ENCODE measurements at places on chromosomes 3 and 15. TPM values are rescaled to one million over a fixed set of nuclear protein-coding genes. Genes with fewer than 3 reads are reported as not detected.
A peak's percentile ranks its signal among the peaks of the same experiment; 100 is the strongest.

Gene NLGN1
- 0.03 TPM for total RNA-seq

DNA sequence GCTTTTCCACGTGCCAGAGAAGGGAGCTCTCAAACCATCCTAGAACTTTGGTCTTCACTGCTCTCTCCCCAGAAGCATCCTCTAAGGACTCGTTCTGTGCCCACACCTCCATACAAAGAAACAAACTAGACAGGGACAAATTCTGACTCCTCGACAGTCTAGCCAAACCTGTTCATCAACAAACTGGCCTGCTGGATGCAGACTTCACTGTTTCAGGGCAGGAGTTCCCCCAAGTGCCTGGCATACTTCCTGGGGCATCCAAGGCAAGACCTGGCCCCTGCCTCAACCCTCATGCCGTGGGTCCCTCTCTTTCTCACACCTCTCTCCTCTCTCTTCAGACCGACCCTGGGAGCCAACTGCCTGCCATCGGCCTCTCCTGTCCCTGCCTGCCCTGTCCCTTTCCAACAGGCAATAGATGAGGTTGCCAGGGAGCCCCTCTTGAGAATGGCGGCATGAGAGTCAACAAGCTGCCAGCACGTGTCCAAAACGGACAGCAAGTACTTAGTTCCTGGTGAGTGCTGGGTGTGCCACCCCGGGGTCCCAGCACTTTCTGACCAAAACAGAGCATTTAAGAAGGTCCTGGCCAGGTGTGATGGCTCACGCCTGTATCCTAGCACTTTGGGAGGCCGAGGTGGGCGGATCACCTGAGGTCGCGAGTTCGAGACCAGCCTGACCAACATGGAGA is 79.1 kb upstream of the HES1 start:
- no peaks in the 10 kb centered on the region for H3K36me3 ChIP-seq

- H3K27ac ChIP-seq, result no peak overlapping the region
- no peaks in the 10 kb centered on the region for H3K4me1 ChIP-seq
- H3K4me3 ChIP-seq, result no peak overlapping the region
- no peak for DNase-seq
- no peaks in the 10 kb centered on the region for H3K27me3 ChIP-seq
Measured at GRCh38 chr3:95302044-95302443, 1239.2 kb downstream of the NSUN3 start.

DNA sequence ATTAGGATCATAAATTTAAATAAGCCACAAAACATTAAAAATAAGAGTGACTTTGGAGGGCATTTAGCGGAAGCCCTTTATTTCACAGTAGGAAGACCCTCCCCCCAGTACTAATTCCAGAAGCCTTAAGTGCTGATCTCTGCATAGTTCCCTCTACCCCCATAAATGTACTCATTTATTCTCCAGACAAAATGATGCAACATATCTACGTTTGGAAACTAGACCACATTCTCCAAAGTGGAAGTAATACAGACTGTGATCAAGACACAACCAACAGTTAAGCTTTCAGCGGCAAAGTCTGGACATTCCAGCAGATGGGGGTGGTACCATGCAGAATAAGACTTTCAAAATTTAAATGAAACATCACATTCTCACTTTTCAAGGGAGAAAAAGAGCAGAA is 44.8 kb upstream of the RPS17 start:
- no peak overlapping the region for H3K4me3 ChIP-seq
- H3K27me3 ChIP-seq, result no peaks in the 10 kb centered on the region
- DNase-seq, result no peak
- H3K36me3 ChIP-seq, result no peaks in the 10 kb centered on the region
- no peaks in the 10 kb centered on the region for H3K4me1 ChIP-seq

Gene ANXA2
- 191 TPM for total RNA-seq

Gene CYP1A2
- total RNA-seq, result not detected

Gene RPLP1
- 439 TPM for total RNA-seq

DNA sequence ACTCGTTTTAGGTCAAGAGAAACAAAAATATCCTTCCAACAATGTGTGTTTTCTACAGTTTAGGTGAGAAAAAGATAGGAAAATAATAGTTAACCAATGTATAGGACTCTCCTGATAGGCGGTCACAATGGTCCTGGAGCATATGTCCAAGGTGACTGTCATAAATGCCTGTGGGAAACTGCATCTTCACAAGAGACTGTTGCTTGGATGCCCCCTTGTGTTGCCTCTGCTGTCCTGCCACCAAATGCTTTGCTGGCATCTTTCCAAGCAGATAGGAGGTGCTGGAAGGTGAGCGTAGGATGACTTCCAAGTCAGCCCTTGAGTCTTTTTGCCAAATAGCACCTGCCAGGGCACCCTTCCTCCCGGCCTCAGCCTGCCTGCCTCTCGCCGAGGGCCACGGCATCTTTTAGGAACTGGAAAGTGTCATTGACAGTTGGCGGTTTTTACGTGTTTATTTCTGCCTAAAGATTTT is 24.1 kb upstream of the SACM1L start:
- peaks cover 43% of the 10 kb centered on the region for H3K36me3 ChIP-seq
- peaks cover 21% of the 10 kb centered on the region for H3K4me1 ChIP-seq
- DNase-seq, result no peak

- no peak for DNase-seq
- H3K36me3 ChIP-seq, result no peaks in the 10 kb centered on the region
- peaks cover 10% of the 10 kb centered on the region for H3K4me1 ChIP-seq
- peak overlapping the region; percentile 99 for H3K4me3 ChIP-seq
Measured at GRCh38 chr15:63049783-63050371, 7.3 kb downstream of the TPM1 start.

- no peak overlapping the region for H3K4me3 ChIP-seq
- no peaks in the 10 kb centered on the region for H3K27me3 ChIP-seq
- no peaks in the 10 kb centered on the region for H3K4me1 ChIP-seq
- no peaks in the 10 kb centered on the region for H3K36me3 ChIP-seq
- DNase-seq, result no peak
Measured at GRCh38 chr3:89098173-89098572, 9.2 kb upstream of the EPHA3 start.

DNA sequence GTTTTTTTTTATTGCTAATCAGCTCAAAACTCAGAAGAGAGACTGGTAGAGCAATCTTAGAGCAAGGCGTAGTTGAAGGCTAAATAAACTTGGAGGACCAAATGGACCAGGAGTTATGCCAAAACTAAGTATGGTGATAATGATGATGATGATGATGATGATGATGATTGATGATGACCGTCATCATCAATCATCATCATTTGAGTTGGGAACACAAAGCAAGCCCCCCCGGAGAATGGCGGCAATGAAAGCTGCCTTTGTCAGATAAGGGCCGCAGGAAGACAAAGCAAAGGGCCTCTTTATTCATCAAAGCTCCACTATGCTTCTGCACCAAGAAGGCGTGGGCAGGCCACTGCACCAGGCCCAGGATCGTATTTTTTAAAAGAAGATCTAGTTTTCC is 82.1 kb upstream of the RAD18 start:
- H3K36me3 ChIP-seq, result no peaks in the 10 kb centered on the region
- DNase-seq, result no peak
- no peaks in the 10 kb centered on the region for H3K4me1 ChIP-seq
- H3K27ac ChIP-seq, result no peak overlapping the region
- no peak overlapping the region for H3K4me3 ChIP-seq

- H3K4me3 ChIP-seq, result no peak overlapping the region
- H3K27me3 ChIP-seq, result peaks cover 12% of the 10 kb centered on the region
- H3K27ac ChIP-seq, result no peak overlapping the region
- no peaks in the 10 kb centered on the region for H3K36me3 ChIP-seq
Measured at GRCh38 chr3:64268926-64269325, 43.7 kb upstream of the PRICKLE2 start.

Gene ITGA11
- total RNA-seq, result 9.4 TPM

DNA sequence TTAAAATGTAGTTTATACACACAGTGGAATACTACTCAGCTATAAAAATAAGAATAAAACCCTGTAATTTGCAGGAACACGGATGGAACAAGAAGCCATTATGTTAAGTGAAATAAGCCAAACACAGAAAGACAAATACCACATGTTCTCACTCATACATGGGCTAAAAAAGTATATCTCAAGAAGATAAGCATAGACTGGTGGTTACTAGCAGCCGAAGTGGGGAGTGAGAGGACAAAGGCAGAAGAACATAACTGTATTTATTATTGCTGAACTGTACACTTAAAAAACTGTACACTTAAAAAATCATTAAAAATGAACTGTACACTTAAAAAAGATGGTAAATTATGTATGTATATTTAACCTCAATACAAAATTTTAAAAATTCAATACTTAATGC is 11.0 kb downstream of the UBE3A start:
- no peak for DNase-seq
- no peaks in the 10 kb centered on the region for H3K27me3 ChIP-seq
- no peak overlapping the region for H3K4me3 ChIP-seq
- no peak overlapping the region for H3K27ac ChIP-seq
- peaks cover 84% of the 10 kb centered on the region for H3K4me1 ChIP-seq
- no peaks in the 10 kb centered on the region for H3K36me3 ChIP-seq

Gene TRPM1
- not detected for total RNA-seq

DNA sequence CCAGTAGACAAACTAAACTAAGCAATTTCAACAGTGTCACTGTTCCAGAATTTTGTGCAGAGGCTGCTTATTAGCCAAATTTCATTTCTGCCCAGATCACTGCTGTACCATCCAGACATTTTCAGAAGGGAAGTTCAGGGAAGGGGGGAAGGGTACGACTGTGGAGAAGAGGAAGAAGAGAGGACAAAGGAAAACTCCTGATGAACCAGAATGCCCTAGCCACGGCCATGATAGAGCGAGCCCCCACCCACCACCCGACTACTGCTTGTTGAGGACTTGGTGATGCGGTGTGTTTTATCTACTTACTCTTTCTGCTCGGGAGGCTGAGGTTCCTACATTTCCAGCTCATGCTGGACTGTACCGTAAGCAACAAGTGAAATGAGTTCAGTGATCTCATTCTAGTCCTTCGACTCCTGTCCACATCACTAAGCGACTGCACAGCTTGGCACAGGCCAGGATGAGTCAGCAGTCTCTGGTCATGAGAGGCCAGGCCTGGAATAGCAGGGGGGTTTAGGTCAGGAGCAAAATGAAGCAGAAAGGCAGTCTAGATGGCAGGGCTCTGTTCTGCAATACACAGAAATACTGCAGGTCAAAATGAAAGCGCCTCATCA is 330.8 kb downstream of the TIGIT start:
- H3K36me3 ChIP-seq, result no peaks in the 10 kb centered on the region
- H3K4me1 ChIP-seq, result no peaks in the 10 kb centered on the region
- H3K4me3 ChIP-seq, result no peak overlapping the region
- peak overlapping the region; percentile 80 for H3K27ac ChIP-seq
- DNase-seq, result peak; percentile 83

GRCh38 chr15:43186003-43186353 is 775 bp downstream of the CCNDBP1 start:
- no peaks in the 10 kb centered on the region for H3K27me3 ChIP-seq
- no peaks in the 10 kb centered on the region for H3K36me3 ChIP-seq
- DNase-seq, result no peak
- H3K4me1 ChIP-seq, result peaks cover 32% of the 10 kb centered on the region

DNA sequence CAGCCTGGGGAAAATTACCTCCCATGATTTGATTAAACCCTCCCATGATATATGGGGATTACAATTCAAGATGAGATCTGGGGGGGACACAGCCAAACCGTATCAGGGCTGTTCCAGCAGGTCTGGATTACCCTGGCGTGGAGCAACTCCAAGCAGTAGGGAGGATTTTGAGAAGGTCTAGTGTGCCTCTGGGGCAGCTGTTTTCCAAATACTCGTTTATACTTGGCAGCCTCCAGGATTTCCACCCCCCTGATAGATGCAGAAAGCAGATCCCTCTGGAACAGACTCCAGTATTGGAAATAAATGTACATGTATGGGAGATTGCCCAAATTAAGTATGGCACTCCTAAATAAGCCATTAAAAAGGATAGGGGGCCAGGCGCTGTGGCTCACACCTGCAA is 7.7 kb upstream of the IRAK2 start:
- H3K27ac ChIP-seq, result no peak overlapping the region
- no peak overlapping the region for H3K4me3 ChIP-seq
- H3K4me1 ChIP-seq, result peaks cover 5% of the 10 kb centered on the region
- H3K27me3 ChIP-seq, result no peaks in the 10 kb centered on the region

Data from spleen (tissue), 13 donors.